ENCODE measurements at places on chromosomes 2 and 18. TPM values are rescaled to one million over a fixed set of nuclear protein-coding genes. Genes with fewer than 3 reads are reported as not detected.

The TFCP2L1 gene
- 0.45 TPM for total RNA-seq

The MYOM1 gene
- 3.7 TPM for total RNA-seq

The BOK gene
- total RNA-seq: 19.1 TPM

The DPP4 gene
- 1.2 TPM for total RNA-seq

The IL1R2 gene
- total RNA-seq: not detected

The HAAO gene
- total RNA-seq: 2.7 TPM

The HOXD4 gene
- not detected for total RNA-seq

- no peak for DNase-seq
Measured at GRCh38 chr18:78074400-78075020, 824.9 kb downstream of the GALR1 start.

- DNase-seq: no peak
Measured at GRCh38 chr2:51722311-51722710, 690.4 kb upstream of the NRXN1 start.

GRCh38 chr2:9594366-9595054 lies 36.3 kb downstream of the YWHAQ start:
- no peak for DNase-seq

DNA sequence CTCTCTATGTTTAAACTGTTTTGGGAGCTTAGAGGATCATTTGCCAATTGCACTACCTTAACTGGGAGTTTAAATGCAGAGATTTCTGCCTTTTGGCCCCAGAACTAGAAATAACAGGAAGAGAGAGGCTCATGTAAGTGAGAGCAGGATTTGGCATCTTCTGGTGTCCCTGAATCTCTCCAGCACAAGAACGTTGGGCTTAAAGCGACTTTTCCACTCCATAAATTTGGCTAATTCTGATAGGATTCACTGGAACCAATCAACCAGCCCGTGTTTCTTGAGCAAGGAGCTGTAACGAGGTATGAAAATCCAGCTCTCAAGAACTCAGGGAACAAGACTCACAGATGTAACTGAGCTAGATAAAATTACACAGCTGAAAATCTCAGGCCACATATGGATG lies 181.0 kb downstream of the C1D start:
- DNase-seq: no peak

GRCh38 chr2:29446847-29447246 lies 331.6 kb downstream of the CLIP4 start:
- no peak for DNase-seq

GRCh38 chr18:32437100-32437834 lies 33.4 kb downstream of the GAREM1 start:
- DNase-seq: no peak

DNA sequence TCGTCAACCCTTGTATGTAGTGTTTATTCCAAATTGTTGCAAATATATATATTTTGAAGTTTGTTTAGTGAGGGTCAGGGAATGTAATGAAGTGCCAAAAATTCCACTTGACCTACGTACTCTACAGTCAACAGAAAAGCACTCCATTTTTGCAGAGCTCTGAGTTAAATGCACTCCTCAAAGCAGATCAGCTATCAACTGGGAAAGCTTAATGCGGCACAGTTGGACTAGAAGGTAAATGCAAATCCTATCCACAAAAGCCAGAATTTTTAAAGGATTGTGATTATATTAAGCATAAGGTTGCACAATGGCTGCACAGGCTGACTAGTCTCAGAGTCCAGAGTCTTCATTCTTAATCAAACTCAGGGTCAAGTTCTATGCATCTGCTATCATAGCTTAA lies 577.1 kb downstream of the ARHGAP15 start:
- no peak for DNase-seq

DNA sequence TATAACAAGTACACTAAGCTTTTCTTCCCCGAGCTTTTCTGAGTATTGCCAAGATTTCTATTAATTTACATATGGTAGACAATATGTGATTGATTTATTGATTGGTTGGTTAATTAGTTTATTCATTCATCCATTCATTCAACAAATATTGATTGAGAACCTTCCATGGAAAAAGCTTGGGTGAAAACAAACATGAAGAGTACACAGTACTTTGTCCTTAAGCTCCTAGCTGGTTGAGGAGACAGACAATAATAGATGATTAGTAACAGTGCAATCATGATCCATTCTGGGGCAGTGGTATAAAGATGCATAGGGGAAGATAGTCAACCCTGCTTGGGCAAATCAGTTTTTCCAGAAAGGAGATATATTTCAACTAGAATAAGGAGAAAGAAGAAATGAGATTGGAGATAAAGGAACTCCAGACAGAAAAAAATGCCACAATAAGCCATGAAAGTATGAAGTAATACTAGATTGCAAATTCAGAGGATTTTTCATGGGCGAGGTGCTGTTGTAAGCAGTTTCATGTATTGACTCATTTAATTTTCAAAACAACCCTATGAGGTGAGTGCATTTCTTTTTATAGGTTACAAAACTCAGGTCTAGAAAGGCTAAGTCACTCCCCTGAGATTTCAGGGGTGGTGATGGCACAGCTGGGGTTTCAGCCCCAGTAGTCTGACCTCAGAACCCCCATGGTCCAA lies 129.5 kb downstream of the RND3 start:
- no peak for DNase-seq

GRCh38 chr2:173972636-173973035 lies 7.5 kb upstream of the SP3 start:
- no peak for DNase-seq

DNA sequence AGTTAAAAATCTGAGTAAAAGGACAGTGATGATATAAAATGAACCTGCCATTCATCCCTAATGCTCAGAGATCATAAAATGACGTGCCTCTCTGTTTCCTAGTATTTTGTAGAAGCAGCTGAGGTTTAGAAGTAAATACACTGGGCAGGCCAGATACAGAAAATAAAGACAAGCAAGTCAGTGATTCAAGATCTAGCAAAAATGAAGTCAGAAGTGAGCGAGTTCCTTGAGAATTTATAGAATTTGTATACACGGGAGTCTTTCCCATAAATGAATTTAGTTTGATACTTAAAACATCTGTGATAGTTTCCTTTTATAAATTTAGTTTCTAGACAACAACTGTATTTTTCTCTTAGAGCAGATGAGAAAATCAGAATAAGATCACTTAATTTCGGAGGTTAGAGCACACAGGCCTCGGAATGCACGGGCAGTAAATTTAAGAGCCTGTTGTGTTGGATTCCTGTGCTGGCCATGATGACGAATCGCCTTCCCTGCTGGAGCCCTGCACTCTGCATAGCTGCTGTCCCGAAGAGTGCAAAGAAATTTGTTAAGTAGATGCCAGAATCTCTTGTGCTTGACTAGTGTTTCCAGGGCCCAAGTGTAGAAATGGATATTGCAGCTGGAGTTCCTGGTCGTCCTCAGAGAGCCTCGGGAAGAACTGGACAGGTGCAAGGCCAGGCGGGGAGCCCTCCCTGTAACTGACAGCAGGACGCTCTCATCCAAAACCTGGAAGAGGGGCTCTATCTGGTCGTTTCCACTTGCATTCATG lies 83.7 kb upstream of the RBM44 start:
- no peak for DNase-seq
